Stimulated activated CD8-positive, alpha-beta memory T cell treated with anti-CD3 and anti-CD28 coated beads, Interleukin-4, amount 100 ng/mL, for 4 hours (primary cell): ENCODE measurements at places on chromosomes 13 and 19.

- DNase-seq = no peak
Measured at GRCh38 chr19:33697766-33698165, 76.0 kb downstream of the CHST8 start.

GRCh38 chr13:76921516-76921915, 26.8 kb upstream of the ACOD1 start:
- no peak for DNase-seq

DNA sequence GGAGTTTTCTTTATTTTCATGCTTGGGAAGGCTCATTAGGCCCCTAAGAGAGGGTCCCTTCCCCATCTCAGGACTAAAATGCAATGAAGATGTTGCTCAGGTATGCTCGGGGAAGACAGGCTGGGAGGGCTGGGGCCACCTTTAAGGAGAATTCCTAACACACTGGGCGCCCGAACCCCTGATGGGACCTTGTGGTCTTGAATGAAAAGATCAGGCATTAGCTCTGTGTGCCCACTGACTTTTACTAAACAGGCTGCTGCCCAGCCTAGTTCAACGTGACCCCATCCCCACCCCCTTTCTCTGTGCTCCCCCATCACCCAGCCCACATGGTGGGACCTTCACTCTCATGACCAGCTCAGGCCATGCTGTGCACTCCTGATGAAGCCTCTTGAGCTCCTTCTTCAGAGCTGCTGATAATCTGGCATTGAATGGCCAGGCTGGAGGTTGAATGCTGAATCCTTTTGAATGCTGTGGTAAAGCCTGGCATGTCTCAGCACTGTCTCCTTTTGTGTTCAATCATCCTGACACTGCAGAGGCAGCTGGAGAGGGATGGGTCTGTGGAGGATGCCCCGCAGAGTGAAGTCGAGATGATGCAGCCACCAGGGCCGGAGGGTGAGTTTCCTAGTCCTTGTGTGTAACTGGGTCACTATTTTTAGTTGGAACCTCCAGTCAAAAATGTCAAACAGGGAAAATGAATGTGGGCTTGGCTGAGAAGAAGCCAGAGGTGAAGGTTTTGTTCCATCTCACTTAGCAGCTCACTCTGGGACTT, 209.1 kb downstream of the UQCRFS1 start:
- DNase-seq = no peak

GRCh38 chr13:61084988-61085387, 330.7 kb downstream of the PCDH20 start:
- no peak for DNase-seq

GRCh38 chr19:3661284-3662238, 35.0 kb upstream of the CACTIN start:
- DNase-seq = no peak

DNA sequence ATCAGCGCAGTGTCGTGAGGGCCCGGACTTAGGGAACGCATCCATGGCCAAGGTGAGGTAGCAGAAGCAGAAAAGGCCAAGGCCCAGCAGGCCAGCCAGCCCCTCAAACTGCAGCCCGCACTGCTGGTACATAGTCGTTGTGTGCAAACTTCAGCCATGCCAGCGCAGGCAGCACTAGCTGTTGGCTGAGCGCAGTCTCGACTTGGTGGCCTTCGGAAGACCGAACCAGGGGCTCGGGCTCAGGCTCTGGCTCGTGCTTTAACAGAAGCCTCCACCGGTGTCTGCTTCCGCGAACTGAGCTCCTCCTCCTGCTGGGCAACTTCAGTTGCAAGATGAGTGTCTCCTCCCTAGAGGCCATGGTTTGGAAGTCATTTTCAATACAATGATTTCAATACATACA, 157.5 kb downstream of the DNAJC15 start:
- DNase-seq = no peak
